ENCODE measurements at places on chromosomes 13 and 19. TPM values are rescaled to one million over a fixed set of nuclear protein-coding genes. Genes with fewer than 3 reads are reported as not detected.

Gene POSTN
- total RNA-seq, result 26.4 TPM

Gene CEACAM4
- not detected for total RNA-seq

Gene KMT2B
- total RNA-seq, result 6.6 TPM

Gene FFAR2
- not detected for total RNA-seq

Gene CYP2F1
- total RNA-seq, result not detected

Gene CNMD
- not detected for total RNA-seq

Gene TSSK6
- total RNA-seq, result 1.3 TPM
